ENCODE measurements at places on chromosomes 3 and 15. TPM values are rescaled to one million over a fixed set of nuclear protein-coding genes. Genes with fewer than 3 reads are reported as not detected.
A peak's percentile ranks its signal among the peaks of the same experiment; 100 is the strongest.

CFAP161 gene
- total RNA-seq = 1.1 TPM

ZBED2 gene
- not detected for total RNA-seq

DNA sequence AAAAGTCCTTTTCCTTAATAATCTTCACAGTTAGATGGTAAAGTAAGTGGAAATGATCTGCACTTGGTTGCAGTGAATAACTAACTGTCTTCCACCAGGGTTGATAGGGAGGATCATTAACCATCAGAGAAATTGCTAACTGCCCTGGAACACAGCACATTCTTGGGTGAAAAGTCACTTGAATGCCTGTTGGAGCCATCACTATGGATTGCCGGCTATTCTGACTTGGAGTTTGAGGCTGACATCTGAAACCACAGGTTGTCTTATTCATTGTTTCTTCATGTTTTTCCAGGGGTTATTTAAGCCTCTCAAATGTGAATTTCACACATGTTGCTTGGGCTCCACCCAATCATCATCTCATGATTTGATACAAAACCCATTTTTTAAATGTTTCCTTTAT is 901.4 kb downstream of the MCTP2 start:
- H3K36me3 ChIP-seq = no peaks in the 10 kb centered on the region
- DNase-seq = no peak
- H3K27ac ChIP-seq = no peak overlapping the region
- no peak overlapping the region for H3K4me3 ChIP-seq
- no peaks in the 10 kb centered on the region for H3K27me3 ChIP-seq

DNA sequence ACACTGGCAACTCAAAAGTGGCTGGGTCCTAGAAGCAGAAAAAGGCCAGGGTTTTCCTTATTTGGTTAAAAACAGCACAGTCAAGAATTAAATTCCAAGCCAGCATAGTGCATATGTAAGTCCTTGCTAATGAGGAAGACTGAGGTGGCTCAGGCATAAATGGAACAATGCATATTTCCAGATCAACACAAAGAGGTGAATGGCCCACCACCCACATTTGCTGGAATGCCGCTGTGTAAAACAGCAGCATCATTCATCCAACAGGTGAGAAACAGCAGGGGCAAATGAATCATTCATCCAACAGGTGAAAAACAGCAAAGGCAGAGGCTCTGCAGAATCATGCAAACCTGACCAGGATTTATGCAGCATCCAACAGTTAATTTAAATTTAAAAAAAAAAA is 32.9 kb downstream of the GPR176 start:
- no peaks in the 10 kb centered on the region for H3K27me3 ChIP-seq
- H3K4me3 ChIP-seq = no peak overlapping the region
- no peaks in the 10 kb centered on the region for H3K36me3 ChIP-seq
- no peak for DNase-seq
- H3K27ac ChIP-seq = no peak overlapping the region

CHST13 gene
- total RNA-seq = not detected

DNA sequence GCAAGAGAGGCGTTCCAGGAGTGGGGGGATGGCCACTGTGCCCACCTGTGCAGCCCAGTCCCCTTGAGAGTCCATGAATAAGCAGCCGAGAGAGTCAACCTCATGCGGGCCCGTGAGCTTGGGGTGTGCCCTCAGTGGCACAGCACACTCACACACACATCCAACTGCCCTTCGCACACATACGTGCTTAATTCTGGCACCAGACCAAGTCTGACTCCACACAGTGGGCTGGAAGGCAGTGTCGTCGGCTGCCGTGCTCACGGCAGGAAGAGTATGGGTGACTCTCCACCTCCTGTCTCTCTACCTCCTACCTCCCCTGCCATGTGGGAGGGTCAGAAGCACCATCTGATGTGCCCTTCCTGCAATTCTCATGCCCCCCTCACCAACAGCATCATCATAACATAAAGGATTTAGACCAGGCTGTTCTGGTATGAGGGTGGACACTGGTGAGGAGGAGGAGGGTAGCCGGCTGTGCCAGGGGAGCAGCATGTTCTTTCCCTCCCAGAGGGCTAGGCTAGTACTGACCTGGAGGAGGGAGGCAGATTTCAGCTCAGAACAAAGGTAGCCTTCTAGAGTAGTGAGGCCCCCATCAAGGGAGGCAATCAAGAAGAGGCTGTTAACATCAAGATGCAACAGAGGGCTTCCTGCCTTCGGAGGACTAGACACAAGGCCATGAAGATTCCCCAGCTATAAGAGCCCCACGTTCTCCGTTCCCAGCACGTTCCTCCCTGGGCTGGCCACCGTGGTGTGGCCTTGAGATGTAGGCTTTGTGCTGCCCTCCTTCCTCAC is 5.3 kb upstream of the STRA6 start:
- H3K4me1 ChIP-seq = peaks cover 5% of the 10 kb centered on the region
- H3K27me3 ChIP-seq = no peaks in the 10 kb centered on the region
- no peak for DNase-seq
- H3K27ac ChIP-seq = no peak overlapping the region
- no peak overlapping the region for H3K4me3 ChIP-seq
- H3K36me3 ChIP-seq = no peaks in the 10 kb centered on the region

MRPL47 gene
- 28.0 TPM for total RNA-seq

DNA sequence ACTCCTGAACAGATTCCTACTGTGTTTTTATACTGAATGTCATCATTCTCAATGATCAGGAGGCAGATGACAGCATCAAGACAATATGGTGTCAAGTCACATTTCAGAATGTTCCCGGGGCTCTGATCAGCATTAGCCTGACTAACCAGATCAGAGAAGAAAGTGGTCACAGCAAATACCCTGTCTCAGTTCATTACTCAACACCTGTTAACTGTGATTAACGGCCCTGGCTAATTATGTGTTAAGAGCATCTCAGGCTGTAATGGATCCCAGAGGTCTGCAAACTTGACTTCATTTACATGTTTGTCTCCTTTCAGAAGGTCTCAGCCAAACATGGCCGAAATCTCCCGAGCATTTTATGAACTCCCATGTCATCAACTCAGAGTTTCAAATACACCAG is 833.7 kb downstream of the FHIT start:
- no peak overlapping the region for H3K27ac ChIP-seq
- H3K4me3 ChIP-seq = no peak overlapping the region
- no peak for DNase-seq

- H3K27me3 ChIP-seq = no peaks in the 10 kb centered on the region
- no peaks in the 10 kb centered on the region for H3K36me3 ChIP-seq
- DNase-seq = no peak
- no peak overlapping the region for H3K27ac ChIP-seq
- no peak overlapping the region for H3K4me3 ChIP-seq
Measured at GRCh38 chr15:80003934-80004472, 33.0 kb upstream of the BCL2A1 start.

SERPINI2 gene
- total RNA-seq = not detected

DNA sequence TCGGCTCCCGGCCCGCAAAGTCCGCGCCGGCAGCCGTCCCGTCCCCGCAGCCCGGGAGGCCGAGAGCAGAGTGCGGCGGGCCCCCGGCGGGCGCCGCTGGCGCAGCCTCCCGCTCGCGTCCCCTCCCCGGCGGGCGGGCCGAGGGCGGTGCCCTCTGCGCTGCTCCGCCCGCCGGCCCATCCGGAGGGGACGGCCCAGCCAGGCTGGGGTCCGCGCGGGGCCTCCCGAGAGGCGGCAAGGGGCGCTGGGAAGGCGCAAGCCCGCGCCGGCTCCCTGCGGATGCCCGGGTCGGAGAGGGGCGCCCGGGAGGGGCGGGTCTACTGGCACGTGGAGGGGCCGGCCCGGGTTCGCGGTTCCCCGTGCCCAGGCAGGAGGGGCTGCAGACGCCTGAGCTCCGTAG is at the start of the genes CLCN2 and POLR2H:
CLCN2 (minus strand) TSS at position 74 of the 400 bp plus-strand sequence. CDS start 126 bp downstream, outside the sequence.
POLR2H (plus strand) TSS at position 179 of the 400 bp plus-strand sequence. CDS start 1,783 bp downstream, outside the sequence.
- H3K36me3 ChIP-seq = peaks cover 11% of the 10 kb centered on the region
- H3K27ac ChIP-seq = peak within 1 kb of the TSS; percentile 95
- peak within 1 kb of the TSS; percentile 98 for H3K4me3 ChIP-seq
- no peaks in the 10 kb centered on the region for H3K27me3 ChIP-seq
- DNase-seq = no peak
- H3K4me1 ChIP-seq = peaks cover 11% of the 10 kb centered on the region

CDHR4 gene
- total RNA-seq = 0.68 TPM

CHRFAM7A gene
- total RNA-seq = 7.6 TPM

DNA sequence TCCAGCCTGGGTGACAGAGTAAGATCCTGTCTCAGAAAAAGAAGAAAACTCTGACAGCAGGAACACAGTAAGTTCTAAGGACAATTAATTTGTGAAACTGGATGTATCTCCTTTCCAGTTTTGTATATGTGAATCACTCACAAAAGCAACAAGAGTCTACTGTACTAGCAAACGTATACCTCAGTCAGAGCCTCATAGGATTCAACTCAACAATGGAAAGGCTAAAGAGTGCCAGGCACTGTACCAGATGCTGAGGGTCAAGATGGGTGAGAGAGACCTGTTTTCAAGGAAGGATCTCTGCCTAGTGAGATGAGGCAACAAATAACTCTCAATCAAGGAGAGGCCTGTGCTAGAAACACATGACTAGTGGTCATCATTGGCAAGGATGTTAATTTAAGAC is 14.9 kb downstream of the TBL1XR1 start:
- no peak for DNase-seq
- H3K36me3 ChIP-seq = no peaks in the 10 kb centered on the region
- no peak overlapping the region for H3K27ac ChIP-seq
- H3K4me3 ChIP-seq = no peak overlapping the region

- peak overlapping the region; percentile 98 for H3K27ac ChIP-seq
- H3K4me3 ChIP-seq = peak overlapping the region; percentile 94
- no peaks in the 10 kb centered on the region for H3K36me3 ChIP-seq
- no peak for DNase-seq
- no peaks in the 10 kb centered on the region for H3K27me3 ChIP-seq
- H3K4me1 ChIP-seq = peaks cover 15% of the 10 kb centered on the region
Measured at GRCh38 chr15:68277131-68277602, 378 bp upstream of the FEM1B start.
